ENCODE measurements at places on chromosomes 4 and X.

- DNase-seq, result no peak
Measured at GRCh38 chr4:71209161-71209560, 129.7 kb upstream of the SLC4A4 start.

DNA sequence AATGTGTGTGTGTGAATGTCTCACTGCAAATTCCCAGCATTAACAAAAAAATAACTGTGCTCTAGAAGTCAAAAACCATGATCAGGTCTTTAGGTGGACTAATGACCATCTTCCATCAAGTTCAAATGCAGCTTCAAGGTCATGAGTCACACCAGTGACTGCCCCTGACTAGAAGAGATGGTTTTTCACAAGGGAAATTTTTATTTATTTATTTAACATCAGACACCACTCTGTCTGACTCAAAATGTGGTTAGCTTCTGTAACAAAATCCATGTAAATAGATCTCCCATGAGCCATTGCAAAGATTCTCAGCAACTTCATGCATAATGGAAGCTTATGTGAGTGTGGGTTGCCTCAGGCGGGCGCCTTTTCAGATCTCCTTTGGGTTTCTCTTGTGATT, 219.2 kb downstream of the KIT start:
- DNase-seq, result no peak

DNA sequence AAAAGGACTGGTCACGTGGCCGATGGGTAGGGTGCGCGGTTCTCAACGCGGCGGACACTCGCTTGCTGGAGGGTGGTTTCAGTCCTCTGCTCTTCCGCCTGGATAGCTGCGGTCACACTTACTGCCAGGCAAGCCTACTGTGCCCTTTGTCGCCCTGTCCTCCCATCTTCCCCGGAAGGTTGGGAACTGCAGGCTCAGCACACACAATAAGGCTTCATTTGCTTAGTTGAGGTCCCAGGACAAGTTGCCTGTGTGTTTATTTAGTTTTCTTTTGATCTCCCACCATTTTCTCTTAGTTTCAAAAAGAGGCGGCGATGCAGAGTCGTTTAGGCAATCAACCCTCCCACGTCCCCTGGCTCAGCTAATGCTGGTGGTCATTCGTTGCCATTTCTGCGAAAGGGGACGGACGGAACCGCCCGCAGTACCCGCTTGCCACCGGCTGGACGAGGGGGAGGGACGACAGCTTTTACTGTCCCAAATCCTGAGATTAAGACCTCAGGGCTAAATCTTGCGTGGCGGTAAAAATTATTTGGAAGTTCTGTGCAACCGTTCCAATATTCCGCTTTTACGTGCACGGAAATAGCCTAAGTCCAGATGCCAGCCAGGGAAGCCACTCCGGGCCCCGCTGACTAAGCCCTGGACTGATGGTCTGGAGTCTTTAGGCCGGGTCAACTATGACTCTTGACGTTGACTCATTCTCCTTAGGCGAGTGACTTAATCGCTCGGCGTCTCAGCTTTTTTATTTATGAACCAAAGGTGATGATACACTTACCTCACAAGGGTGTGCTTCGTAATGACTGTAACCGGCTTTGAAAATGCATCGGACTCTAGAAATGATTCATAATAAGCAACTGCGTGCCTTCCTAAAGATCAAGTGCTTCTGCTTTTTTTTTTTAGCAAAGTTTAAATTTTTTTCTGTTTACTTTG, 671 bp upstream of the EIF4E start:
- peak; percentile 95 for DNase-seq

DNA sequence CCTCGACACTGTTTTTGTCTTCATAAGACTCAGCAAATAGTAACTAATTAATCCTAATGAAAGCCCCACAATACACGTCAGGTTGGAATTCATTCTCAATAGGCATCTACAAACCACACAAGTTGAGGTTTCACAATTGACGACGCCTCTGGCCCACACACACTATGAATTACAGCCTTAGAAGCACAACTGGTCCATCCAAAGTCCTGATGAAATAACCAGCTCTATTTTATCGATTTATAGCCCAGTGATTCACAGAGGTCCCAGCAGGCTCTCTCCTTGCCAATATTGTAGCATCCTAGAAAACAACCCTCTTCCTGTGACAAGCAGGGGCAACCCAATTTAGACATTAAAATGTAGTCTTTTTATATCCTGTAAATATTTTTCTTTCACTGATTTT, 112.1 kb downstream of the NR3C2 start:
- no peak for DNase-seq

DNA sequence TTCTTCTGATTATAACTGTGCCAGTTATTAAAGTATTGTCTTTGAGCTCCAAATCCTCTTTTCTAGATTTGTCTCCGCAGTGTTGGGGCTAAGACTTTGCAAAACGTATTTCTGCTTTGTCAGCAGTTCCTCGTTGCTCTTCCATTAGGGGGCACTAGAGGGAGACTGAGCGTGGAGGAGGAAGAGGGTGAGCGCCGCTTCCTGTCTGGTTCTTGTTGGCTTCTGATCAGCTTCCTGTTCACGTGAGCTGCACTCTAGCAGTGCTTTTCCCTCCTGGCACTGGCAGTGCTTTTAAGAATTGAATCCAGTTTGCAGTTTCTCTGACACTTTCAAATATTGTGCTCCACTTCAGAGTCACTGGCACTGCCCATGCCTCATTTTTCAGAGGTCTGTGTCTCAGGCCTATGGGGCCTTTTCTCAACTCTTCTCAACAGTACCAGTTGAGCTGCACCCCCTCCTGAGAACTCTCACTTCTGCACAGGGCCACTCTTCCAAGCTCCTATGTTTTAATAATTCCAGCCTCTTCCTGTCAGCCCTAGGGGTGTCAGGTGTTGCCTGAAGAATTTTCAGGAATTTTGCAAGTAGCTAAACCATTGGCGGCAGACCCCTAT, 54.4 kb upstream of the LCORL start:
- peak; percentile 29 for DNase-seq

Measured in inflammatory macrophage (primary cell).